ENCODE measurements at places on chromosomes 4 and X.
A peak's percentile ranks its signal among the peaks of the same experiment; 100 is the strongest.

DNA sequence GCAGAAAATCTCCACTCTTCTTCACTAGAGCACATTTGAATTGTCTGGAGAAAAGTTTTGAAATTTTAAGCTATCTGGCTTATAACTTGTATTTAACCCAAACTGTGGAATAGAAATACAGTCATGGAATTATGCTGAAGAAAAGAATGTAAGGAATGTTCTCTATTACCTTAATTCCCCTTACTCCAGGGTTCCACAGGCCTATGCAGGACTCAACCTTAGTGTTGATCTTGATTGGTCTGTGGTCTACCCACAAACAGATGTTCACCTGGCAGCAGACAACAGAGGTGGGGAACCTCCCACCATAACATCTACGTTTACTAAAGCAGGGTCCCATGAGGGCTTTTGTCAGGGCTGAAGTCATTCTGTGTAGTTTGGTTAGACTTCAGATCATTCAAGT lies 189.3 kb upstream of the GPRIN3 start:
- DNase-seq = no peak

GRCh38 chr4:75345423-75345822 lies 168.8 kb downstream of the RCHY1 start:
- no peak for DNase-seq

- DNase-seq = no peak
Measured at GRCh38 chr4:182770996-182771514, 146.1 kb downstream of the DCTD start.

DNA sequence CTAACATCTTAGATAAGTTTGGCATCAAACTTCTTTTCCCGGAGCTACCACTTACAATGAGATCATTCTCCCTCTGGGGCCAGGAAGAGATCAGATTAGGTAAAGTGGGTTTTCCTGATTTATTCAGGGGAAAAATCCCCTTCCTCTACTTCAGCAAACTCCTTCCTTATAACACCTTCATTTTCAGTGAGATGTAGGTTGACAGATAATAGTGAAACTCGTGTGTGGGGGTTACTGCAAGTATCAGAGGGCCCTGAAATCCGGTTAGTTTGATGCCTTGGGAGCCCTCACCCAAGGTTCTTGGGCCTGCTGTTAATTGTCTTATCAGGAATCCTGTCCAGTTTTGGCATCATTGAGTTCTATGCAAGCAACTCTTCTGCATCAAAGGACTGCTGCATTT lies 10.8 kb downstream of the FTHL17 start:
- DNase-seq = no peak

DNA sequence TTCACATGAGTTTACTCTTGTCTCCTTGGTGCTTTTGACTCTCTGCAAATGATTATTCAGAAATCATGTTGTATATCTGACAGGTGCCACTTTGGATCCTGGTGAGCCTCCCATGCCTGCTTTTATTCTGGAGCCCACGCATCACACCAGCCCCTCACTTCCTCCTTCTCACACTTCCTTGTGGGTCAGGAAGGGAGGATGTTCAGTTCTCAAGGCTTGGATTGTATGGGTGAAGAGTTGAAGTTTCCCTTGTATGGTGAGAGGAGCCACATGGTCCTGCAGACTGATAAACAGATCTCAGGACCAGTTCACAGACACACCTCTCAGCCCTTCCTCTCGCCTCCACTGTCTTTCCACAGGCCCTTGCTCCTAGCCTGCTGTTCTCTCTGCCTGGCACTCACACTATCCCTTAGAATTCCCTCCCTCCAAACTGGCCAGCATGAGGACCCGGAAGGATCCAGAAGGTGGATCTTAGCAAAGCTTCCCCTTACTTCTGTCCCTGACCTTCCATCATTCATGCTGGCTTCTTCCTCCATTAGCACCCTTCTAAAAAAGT lies 92.1 kb downstream of the STK32B start:
- DNase-seq = no peak

GRCh38 chr4:150033081-150033480 lies 45.2 kb upstream of the DCLK2 start:
- no peak for DNase-seq

- no peak for DNase-seq
Measured at GRCh38 chr4:38386654-38387188, 277.3 kb upstream of the KLF3 start.

GRCh38 chr4:187075514-187075913 lies 351.9 kb upstream of the FAT1 start:
- no peak for DNase-seq

- DNase-seq = no peak
Measured at GRCh38 chr4:101186567-101187184, 160.7 kb downstream of the PPP3CA start.

- no peak for DNase-seq
Measured at GRCh38 chr4:109319684-109320083, 17.2 kb upstream of the COL25A1 start.

- peak; percentile 66 for DNase-seq
Measured at GRCh38 chrX:131778269-131779218, 234.7 kb downstream of the OR13H1 start.

GRCh38 chr4:153257991-153258390 lies 53.7 kb downstream of the TRIM2 start:
- DNase-seq = no peak

DNA sequence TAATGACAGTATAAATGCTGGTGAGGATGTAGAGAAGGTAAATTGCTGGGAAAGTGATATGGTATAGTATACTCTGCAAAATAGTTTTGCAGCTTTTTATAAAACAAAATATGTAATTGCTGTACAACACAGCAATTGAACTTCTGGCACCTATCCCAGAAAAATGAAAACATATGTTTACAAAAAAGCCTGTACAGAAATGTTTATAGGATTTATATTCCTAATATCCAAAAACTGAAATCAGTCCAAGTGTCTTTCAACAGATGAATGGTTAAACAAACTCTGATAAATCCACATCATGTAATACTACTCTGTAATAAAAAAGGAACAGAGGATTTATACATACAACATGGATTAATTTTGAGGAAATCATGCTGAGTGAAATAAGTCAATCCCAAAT lies 198.4 kb upstream of the ACTRT1 start:
- no peak for DNase-seq

GRCh38 chrX:121333942-121334341 lies 286.5 kb downstream of the GLUD2 start:
- no peak for DNase-seq

DNA sequence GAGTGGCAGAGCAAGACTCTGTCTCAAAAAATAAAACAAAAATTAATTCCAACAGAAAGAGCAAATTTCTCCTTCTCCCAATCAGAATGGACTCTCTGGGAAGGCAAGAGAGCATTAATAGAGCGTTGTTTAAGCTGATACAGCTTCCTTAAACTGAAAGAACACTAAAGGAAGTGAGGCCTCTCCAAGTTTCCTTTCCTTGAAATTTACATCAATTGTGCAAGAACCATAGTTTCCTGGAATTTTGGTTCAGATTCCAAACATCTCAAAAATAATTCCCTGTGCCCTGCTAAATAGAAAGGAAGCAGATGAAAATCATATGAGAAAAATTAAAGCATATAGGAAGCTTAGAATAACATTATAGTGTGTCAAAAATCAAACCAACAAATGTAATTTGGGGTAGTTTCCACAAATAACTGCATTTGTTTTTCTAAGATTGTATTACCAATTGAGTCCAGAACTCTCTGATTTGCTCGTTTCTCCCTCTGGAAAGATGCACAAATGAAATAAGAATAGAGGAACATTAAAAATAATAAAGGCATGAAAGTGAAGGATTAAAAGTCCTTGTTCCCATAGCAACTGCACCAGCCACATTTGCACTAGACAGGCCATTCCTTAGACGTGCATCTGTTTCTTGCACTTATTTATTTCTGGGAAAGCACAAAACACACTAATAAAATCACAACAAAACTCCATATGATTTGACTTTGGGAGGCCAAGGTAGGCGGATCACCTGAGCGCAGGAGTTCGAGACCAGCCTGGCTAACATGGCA lies 3.7 kb upstream of the FAM241A start:
- no peak for DNase-seq

DNA sequence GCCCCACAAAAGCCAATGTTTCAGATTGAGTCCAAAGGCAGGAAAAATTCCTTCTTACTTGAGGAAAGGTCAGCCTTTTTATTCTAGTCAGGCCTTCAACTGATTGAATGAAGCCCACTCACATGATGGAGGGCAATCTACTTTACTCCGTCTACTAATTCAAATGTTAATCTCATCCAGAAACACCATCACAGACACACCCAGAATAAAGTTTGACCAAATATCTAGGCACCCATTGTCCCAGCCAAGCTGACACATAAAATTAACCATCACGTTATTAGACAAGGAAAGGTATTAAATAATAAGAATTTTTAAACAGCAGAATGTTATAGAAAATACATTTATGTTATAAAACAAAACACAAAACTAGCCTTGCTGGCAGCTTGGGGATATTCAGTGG lies 32.9 kb upstream of the SMIM10L2A start:
- no peak for DNase-seq

- no peak for DNase-seq
Measured at GRCh38 chrX:81390237-81390636, 188.3 kb downstream of the SH3BGRL start.

- DNase-seq = no peak
Measured at GRCh38 chr4:151573945-151574344, 165.0 kb downstream of the FHIP1A start.

- peak; percentile 72 for DNase-seq
Measured at GRCh38 chrX:80807992-80808735, 1.5 kb downstream of the BRWD3 start.

- no peak for DNase-seq
Measured at GRCh38 chr4:156146571-156146970, 192.9 kb upstream of the CTSO start.

- no peak for DNase-seq
Measured at GRCh38 chrX:28979877-28980276, 392.6 kb downstream of the IL1RAPL1 start.

- no peak for DNase-seq
Measured at GRCh38 chrX:136750364-136750763, 30.4 kb downstream of the ARHGEF6 start.

- DNase-seq = no peak
Measured at GRCh38 chr4:174586651-174587050, 64.4 kb upstream of the HPGD start.

DNA sequence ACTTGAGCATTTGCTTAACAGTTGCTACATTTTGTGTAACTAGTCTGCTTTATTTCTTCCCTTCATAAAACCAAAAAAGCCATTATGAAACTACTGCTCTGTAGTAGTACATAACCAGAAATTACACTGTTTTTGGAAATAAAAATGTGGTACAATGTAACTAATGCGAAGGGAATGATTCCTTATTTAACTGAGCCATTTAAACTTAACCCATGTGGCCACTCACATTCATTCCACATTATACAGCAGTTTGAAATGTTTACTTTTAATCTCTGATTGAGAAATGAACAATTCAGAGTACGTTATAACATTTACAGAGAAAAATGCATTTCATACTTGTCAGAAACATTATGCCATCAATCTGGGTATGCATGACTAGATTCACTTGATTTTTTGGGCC lies 94.2 kb downstream of the NYX start:
- no peak for DNase-seq

GRCh38 chrX:147763131-147763530 lies 148.6 kb upstream of the FMR1 start:
- no peak for DNase-seq

- no peak for DNase-seq
Measured at GRCh38 chr4:10623241-10623640, 61.3 kb downstream of the CLNK start.

- no peak for DNase-seq
Measured at GRCh38 chr4:158186815-158187214, 14.0 kb upstream of the GASK1B start.

DNA sequence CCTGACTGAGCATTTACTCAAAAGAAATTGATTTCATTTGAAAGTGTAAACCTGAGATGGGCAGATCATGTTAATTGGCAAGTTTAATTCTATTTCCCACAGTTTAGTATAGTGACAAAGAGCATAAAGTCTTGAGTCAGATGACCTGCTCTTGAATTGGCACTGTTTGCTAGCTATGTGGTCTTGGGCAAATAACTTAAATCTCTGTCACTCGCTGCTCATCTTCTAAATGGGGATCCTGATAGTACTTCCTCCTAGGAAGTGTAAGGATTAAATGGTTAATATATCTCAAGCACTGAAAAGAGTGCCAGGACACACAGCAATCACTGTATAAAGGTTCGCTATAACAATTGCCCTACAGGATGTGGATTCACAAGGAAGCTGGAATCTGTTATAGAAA lies 242.8 kb upstream of the JADE1 start:
- DNase-seq = no peak

GRCh38 chrX:133546441-133546840 lies 131.2 kb upstream of the GPC4 start:
- DNase-seq = no peak

DNA sequence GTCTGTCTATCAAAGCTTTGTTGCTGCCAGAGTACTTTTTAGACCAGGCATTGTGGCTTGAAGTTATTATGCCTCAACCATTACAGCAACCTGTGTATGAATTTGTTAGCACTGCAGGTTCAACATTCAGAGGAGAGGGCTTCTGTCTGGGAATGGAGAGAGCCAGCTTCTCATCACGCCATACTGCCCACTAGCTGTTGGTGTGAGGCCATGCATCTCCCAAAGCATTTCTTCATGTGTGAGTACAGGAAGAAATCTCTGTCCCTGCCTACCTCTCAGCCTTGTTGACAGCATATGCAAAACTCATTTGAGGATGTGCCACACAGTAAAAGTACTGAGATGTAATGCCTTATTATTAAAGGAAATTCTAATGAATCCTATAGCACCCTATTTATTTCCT lies 76.9 kb upstream of the PPARGC1A start:
- DNase-seq = no peak

DNA sequence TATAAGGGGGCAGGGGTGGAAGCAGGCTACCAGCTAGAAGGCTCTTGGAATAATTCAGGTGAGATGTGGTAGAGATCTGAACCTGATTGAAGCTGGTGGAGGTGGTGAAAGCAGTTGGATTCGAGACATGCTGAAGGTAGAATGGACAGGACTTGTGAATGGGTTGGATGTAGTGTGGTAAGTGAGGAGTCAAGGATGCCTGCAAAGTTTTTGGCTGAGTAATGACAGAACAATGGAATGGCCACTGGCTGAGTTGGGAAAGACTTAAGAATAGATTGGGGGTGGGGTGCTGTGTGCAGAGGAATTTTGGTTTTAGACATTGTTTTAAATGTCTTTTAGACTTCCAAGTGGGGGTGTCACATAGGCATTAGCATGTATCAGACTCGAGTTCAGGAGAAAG lies 33.5 kb downstream of the HPF1 start:
- no peak for DNase-seq
